ENCODE measurements at places on chromosomes 13 and 19.
A peak's percentile ranks its signal among the peaks of the same experiment; 100 is the strongest.

- DNase-seq: peak; percentile 44
These were observed 8.4 kb downstream of the ASF1B start for GRCh38 chr19:14127929-14128509.

DNA sequence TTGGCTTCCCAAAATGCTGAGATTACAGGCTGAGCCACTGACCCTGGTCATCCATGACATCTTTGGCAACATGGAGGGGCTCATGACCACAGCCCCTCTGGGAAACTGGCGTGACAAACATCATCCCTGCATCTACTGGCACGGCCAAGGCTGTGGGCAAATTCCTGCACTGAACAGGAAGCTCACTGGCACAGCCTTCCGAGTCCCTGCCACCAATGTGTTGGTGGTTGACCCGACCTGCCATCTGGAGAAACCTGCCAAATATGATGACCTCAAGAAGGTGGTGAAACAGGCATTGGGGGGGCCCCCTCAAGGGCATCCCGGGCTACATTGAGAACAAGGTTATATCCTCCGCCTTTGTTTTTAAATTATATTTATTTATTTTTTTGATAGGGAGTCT, 8.9 kb upstream of the ACP5 start:
- no peak for DNase-seq

- no peak for DNase-seq
These were observed 52.1 kb downstream of the ZNRF4 start for GRCh38 chr19:5507065-5507909.

GRCh38 chr13:43021926-43022670, 1.3 kb upstream of the DNAJC15 start:
- peak; percentile 84 for DNase-seq

GRCh38 chr13:103081435-103081834, 15.2 kb upstream of the SLC10A2 start:
- no peak for DNase-seq

- DNase-seq: no peak
These were observed 14.7 kb downstream of the KBTBD6 start for GRCh38 chr13:41117869-41118268.

DNA sequence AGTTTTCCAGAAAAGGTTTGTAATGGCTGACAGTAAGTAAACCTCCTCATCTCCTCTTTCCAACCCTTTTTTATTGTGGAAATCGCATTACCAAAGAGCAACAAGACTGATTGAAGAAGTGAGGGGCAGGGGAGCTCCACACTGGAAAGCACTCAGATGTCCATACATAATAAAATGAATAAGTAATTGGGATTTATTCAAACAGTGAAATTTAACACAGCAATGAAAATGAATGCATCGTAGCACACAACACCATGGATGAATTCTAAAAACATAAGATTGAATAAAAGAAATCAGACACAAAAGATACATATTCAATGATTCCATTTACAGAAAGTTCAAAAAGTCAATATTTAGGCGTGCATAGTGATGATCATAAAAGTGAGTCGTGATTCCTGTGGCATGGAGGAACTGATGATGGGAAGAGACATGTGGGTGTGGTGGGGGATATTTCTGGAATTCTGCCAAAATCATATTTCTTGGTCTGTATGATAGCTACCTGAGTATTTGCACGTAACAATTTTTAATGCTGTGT, 18.8 kb downstream of the FAM216B start:
- DNase-seq: no peak

- peak; percentile 75 for DNase-seq
These were observed 18.6 kb upstream of the COG3 start for GRCh38 chr13:45446181-45446580.

DNA sequence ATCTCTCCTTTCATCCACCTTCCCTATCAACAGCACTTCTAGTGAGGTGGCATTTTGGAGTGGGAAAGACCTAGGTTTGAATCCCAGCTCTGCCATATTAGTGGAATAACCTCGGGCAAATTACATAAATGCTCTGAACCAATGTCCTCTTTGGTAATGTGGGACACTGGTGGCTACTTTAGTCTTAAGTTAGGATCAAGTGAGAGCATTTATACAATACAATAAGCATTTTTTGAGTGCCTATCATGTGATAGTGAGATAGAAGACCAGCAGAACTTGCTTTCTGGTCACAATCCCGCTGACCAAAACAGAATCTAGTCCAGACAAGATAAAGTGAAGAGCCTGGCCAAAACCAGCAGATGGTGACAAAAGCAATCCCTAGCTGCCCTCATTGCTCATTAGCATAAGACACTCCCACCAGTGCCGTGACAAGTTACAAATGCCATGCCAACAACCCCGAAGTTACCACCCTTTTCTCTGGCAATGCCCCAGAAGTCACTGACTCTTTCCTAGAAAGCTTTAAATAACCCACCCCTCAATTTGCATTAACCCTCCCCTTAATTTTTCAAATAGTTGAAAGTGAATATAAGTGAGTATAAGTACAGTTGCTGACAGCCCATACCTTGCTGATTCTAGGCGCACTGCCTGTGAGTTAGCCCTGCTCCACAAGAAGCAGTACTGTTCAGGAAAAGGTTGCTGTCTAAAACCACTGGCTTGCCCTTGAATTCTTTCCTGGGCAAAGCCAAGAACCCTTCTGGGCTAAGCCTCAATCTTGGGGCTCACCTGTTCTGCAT, 28.9 kb upstream of the KPNA3 start:
- peak; percentile 4 for DNase-seq

GRCh38 chr13:41562541-41563178, 105.3 kb downstream of the RGCC start:
- DNase-seq: no peak

DNA sequence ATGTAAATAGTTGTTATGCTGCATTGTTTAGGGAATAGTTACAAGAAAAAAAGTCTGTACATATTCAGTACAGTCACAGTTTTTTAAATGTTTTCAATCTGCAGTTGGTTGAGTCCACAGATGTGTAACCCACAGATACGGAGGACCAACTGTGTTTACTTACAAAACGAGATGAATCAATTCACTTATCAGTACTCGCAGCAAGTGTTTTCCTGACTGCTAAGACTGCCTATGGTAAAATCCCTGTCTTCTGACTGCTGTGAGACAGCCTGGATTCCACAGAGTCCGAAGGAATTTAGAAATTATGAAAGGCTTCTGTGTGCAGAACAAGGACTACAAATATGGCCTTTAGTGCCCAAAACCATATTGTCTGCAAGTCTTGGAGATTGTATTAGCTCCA, 45.7 kb upstream of the C1QTNF9 start:
- peak; percentile 40 for DNase-seq

DNA sequence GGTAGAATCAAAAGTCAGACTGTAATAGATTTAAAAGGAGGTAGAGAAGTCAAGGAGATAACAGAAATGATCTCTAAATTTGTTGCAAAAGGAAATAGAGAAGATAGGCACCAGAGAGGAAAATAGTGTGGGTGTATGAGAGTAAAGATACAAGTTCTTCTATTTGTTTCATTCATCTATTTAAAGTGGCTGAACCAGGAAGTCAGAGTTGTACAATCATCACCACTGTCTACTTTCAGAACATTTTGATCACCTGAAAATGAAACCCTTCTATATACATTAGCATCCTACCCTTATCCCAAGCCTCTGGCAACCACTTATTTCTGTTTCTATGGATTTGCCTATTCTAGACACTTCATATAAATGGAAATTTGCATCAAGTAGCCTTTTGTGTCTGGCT, 36.7 kb downstream of the INTS6 start:
- DNase-seq: no peak

- DNase-seq: peak; percentile 46
These were observed 245.1 kb downstream of the KCTD12 start for GRCh38 chr13:76641056-76641455.

DNA sequence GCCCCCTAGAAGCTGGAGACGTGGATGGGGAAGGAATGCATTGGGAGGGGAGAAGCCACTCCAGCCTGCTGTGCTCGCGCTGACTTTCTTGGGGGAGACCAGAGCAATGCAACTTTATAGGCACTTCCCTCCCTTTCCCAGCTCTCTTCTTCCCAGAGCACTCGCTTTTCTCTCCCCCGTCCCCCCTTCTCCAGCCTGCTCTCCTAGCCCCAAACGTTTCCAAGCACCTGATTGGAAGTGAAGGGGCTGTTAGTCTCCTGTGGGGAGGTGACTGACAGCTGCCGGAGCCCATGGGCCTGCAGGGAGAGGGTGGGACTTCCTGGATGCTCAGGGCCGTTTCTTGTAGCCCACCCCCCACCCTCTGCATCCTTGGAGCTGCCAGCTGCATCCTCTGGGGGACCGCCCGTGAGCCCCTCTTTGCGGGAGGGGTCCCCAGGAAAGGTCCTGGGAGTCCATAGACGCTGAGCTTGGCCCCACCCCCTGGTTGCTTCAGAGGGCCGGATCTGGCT, 2.5 kb downstream of the HDGFL2 start:
- peak; percentile 56 for DNase-seq

DNA sequence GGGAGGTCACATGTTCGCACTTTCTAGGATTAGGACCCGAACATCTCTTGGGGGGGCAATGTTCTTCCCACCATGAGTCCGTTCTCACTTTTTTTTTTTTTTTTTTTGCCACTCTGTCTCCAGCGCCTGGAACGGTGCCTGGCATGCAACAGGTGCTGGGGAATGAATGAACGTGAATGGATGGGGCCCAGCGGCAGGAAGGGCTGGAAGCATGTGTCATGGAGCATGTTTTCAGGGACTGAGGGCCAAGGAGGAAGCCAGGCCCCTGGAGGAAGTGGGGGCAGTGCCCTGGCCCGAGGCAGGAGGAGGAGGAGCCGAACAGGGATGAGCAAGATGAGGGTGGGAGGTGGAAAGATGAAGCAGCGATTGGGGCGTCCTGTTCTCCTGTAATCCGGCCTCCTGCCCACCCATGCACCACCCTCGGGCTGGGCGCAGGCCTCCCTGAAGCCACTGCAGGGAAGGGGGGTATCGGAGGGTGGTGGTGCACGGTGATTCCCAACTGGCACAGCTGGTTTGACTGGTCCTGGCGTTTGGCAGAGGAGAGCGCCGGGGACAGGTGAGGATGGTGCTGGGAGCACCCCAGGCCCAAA, 8.8 kb upstream of the SULT2B1 start:
- peak; percentile 37 for DNase-seq

GRCh38 chr19:45115809-45116615, 23.0 kb downstream of the PPP1R37 start:
- no peak for DNase-seq

DNA sequence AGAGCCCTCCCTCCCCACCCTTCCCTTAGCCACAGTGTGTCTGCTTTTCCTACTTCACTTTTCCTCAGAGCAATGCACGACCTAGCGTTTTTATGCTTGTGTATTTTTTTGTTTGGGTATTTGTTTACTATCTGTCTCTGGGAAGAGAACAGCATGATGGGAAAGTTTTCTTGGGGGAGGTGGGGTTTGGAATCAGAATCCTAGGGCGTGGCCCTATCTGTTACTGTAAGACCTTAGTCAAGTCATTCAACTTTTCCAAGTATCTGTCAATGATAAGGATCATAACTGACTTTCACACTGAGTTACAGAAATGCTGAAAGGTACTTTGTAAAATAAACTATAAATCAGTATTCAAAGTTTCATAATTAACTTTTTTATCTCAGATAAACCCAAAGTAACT, 146.3 kb upstream of the WASF3 start:
- DNase-seq: no peak

GRCh38 chr19:31315652-31316051, 33.6 kb downstream of the TSHZ3 start:
- no peak for DNase-seq

- no peak for DNase-seq
These were observed 1.0 kb upstream of the SLC17A7 start for GRCh38 chr19:49442354-49442753.

GRCh38 chr19:42313840-42314755, 989 bp downstream of the TMEM145 start:
- no peak for DNase-seq
